ENCODE measurements at places on chromosomes 7 and 10.

DNA sequence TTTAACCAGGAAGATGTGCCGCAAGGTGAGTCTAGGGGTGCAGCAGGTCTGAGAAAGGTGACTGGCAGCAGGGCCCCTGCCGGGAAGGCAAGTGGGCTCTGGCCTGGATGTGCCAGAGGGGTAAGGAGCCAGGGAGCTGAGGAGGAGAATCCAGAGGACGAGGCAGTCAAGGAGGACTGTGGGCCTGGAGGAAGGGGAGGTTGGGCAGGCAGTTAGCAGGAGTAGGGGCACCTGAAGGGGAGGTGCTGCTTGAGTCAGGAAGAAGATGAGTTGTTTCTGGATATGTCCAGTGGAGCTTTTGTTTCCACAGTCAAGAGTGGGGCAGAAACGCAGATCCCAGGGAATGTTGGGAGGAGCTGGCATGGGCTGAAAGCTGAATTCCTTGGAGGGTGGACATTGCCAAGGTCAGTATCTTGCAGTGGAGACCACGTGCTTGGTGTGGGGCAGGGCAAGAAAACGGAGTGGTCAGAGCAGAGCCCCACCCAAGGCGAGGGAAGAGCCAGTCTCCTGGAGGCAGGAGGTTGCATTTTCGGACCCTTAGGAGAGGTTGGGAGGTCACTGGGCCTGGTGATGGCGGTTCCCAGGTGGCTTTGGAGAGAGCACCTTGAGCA, 34.0 kb downstream of the MINDY4 start:
- DNase-seq, result no peak

DNA sequence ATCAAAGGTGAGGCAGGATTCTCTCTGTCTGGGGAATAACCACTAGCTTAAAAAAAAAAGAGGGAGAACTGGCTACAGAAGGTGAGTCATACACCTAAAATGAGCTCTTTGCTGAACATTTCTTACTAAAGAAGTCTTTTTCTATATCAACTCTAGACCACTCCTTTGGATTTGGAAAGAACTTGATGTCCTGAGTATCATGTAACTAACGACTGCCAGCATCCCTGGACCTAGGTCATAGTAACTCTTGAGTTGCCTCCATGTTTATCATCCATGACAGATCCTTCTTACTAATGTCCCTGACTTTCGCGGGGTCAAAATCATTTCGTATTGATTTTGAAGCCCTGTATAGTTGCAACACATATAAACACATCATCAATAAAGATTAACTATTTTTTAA, 89.1 kb downstream of the CNOT4 start:
- DNase-seq, result no peak

GRCh38 chr10:132210766-132211165, 24.0 kb downstream of the DPYSL4 start:
- DNase-seq, result no peak

DNA sequence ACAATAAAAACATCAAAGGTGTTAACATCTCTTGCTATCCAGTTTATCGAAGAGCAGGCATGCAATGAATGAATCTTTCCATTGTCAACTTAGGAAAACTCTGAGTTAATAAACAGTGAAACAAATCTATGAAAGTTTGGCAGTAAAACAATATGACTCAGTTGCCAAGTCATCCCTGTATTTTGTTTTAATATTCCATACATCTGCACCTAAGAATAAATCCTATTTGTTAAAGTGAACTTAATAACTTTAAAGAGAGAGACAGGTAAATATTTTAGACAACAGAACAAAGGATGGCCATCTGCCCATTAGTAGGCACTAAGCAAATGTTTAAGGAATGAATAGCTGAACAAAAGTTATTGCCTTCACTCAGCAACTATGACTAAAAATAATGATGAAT, 700.5 kb upstream of the CELF2 start:
- DNase-seq, result no peak

DNA sequence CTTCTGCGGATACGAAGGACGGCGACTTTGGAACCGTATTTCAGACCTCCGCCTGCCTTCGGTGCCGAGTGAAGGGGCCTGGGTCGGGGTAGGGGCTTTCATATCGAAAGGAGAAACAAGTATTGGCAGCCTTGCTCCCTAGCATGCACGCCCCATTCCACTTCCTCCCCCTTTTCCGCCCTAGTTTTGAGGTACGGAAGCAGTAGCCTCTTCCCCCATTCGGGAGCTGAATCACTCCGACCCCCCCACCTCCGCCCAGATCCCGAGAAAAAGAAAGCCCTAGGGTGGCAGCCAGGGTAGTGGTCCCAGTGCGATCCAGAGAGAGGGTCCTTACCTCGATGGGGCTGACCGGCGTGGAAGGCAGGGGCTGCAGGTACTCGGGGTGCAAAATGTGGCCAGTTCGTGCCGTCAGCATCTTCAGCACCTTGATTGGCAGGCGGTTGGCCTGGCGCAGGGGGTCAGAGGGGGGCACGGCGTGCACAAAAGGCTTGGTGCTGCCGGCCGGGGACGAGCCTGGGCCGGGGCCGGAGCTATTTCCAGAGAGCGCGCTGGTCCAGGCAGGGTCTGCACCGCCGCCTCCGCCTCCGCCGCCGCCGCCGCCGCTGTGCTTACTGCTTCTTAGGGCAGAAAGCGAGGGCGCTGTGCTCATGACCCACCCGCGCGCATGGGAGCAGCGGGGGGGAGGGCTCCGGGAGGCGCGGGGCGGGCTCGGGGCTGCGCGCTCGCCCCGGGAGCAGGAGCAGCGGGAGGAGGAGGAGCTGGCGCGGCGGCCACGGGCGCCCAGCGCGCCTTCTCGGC, 594 bp downstream of the ZNF503 start:
- DNase-seq, result no peak

DNA sequence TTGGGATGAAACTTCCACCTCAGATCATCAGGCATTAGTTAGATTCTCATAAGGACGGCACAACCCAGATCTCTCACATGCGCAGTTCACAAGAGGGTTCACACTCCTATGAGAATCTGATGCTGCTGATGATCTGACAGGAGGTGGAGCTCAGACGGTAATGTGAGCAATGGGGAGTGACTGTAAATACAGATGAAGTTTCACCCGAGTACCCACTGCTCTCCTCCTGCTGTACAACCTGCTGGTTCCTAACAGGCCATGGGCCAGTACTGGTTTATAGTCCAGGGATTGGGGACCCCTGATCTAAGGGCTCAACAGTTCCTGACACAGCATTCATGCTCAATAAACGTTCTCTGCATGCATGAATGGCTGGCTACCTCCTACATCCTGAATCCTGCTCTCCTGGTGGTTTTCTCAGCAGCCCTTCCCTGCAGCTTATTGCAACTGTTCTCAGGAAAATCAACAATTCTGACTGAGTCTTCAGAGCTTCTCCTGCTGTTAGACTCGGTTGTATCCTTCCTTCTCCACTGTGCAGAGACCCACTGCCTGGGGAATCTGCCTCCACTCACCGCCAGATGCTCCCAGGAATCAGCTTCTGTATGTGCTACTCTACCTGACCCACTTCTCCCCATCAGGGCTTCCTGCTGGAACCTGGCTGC, 17.4 kb downstream of the PDE6C start:
- no peak for DNase-seq

DNA sequence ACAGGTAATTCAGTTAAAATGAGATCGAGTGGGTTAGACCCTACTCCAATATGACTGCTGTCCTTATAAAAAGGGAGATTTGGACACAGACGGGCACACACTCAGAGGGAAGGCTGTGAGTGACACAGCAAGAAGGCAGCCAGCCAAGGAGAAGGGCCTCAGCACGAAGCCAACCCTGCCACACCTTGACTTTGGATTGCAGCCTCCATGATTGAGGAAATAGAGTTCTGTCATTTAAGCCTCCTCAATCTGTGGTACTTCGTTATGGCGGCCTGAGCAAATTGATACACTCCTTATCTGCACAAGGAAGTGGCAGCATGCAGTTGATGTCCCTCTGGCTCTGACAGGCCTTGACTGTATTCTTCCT, 43.8 kb downstream of the SH2D4B start:
- DNase-seq, result no peak

GRCh38 chr10:126749015-126749655, 78.6 kb upstream of the C10orf90 start:
- no peak for DNase-seq

DNA sequence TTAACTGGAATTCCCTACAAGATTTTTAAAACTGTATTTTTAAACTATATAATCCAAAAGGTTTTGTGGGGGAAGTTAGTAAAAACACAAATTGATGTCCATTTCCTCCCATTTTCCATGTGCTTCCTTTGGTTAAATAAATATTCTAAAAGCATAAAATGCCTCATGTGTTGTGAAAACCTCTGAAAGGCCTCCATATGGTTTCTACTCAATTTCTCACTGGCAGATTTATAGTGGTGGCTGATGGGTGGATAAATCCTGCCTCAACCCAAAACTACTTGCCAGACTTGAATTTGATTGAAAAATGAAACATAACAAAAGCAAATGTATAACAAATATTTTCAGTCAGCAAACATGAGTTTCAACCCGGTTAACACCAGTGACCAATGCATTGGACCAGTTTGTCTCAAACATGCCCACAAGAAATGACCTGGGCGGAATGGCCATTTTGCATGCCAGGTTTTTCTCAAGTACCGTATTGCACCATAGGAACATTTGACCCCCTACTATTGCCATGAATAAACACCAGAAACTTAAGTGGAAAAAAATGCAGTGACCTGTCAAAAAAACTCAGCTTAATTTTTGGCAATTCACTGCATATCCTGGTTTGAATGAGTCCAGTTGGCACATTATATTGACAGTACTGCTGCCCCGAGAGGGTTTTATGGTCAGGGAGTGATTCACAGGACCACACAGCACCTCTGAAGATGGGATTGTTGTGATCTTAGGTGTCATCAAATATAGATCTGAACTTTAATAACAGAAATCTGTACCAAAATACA, 454.6 kb upstream of the ANKRD30A start:
- no peak for DNase-seq

GRCh38 chr10:102603946-102604345, 40.3 kb upstream of the TRIM8 start:
- no peak for DNase-seq

DNA sequence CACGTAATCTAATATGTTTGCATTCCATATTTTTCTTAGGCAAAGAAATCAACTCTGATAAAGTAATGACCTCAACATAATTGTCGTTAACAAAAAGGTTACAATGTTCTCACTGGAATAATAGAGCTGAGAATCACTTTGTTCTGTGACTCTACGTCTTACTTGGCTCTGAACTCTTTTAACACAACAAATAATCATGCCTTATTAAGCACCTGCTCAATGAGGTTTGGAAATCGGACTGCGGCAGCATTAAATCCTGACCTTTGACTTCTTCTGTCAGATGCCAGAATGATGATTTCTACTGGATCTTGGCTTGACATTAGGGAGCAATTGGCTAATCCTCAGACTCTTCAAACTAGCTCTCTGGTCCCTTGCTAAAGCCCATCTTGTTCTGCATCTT, 233.6 kb downstream of the SEMA3D start:
- DNase-seq, result no peak

GRCh38 chr7:157690833-157691585, 354.2 kb downstream of the DNAJB6 start:
- DNase-seq, result no peak

GRCh38 chr10:70167246-70167645, 3.1 kb downstream of the SAR1A start:
- DNase-seq, result no peak

- DNase-seq, result no peak
Observed at GRCh38 chr7:24917510-24918239, 62.3 kb downstream of the OSBPL3 start.

- DNase-seq, result no peak
Observed at GRCh38 chr7:155961241-155962190, 149.3 kb upstream of the SHH start.

DNA sequence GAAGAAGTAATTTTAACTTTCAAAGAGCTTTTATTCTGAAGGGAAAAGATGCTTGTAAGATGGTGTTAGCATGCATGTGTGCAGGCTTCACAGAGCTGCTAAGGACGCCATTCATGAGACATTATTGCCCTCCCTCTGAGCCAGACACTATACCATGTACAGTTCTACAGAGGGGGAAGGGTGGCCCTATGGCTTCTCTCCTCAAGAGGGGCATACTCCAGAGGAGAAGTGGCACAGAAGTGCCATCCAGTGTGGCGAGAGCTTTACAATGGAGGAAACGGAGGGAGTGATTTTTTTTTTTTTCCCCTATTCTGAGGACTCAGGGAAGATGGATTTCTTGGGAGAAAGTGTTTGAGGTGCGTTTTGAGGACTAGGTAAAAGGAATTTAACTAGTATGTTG, 119.5 kb downstream of the BICC1 start:
- no peak for DNase-seq

- DNase-seq, result no peak
Observed at GRCh38 chr10:104487794-104488438, 134.3 kb downstream of the CFAP58 start.

DNA sequence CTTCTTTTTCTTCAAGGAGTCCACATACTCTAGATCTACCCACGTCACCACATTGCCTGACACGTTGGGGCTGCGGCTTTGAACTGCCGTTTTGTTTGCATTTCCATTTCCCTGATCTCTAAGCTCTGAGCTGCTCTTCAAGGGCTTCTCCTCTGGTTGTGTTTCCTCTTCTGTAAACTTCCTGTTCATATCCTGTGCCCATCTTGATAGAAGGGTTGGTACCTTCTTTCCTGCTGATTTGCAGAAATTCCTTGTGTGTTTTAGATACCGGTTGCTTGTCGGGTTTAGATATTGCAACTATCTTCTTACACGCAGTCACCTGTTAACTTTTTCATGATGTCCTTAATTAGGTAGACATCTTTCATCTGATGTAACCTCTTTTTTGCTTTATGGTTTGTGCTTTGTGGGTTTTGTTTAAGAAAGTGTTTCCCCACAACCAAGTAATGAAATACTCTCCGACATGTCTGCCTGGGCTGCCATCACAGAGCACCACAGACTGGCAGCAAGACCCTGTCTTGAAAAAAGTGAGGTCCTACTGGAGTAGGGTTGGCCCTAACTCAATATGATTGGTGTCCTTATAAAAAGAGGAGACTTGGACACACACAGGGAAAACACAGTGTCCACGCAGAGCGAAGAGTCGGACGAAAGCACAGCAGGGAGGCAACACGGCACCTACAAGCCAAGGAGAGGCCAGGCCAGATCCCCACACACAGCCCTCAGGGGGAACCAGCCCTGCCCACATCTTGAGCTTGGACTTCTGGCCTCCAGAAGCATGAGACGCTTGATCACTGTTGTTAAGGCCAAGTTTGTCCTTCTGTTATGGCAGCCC, 99.1 kb upstream of the PDGFA start:
- peak; percentile 61 for DNase-seq

- no peak for DNase-seq
Observed at GRCh38 chr10:109957092-109957797, 33.9 kb upstream of the XPNPEP1 start.

- DNase-seq, result no peak
Observed at GRCh38 chr10:44575601-44576380, 190.9 kb upstream of the CXCL12 start.

DNA sequence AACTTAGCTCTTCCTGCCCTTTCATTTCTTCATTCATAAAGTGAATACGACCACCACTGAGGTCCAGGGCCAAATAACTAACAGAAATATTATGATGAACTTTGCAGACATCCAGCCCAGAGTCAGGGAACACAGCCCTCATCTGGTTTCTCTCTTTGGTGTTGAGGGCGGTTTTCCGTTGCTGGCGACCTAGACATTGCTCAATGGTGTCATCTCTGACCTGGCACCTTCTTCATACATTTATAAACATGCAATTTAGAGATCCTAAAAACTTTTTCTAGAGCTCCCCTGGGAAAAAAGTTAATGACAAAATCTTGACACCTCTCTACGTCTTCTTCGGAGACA, 324 bp upstream of the TET1 start:
- no peak for DNase-seq

All from activated CD8-positive, alpha-beta memory T cell treated with anti-CD3 and anti-CD28 coated beads for 1 hour (primary cell).